ENCODE measurements at places on chromosomes 7 and 10.

- DNase-seq, result no peak
Measured at GRCh38 chr7:16268821-16269768, 152.2 kb downstream of the CRPPA start.

GRCh38 chr10:107442035-107442505, 277.6 kb upstream of the SORCS1 start:
- DNase-seq, result no peak

- DNase-seq, result no peak
Measured at GRCh38 chr7:6451224-6451705, 3.5 kb upstream of the DAGLB start.

- DNase-seq, result no peak
Measured at GRCh38 chr10:132571650-132572544, 34.3 kb downstream of the INPP5A start.

DNA sequence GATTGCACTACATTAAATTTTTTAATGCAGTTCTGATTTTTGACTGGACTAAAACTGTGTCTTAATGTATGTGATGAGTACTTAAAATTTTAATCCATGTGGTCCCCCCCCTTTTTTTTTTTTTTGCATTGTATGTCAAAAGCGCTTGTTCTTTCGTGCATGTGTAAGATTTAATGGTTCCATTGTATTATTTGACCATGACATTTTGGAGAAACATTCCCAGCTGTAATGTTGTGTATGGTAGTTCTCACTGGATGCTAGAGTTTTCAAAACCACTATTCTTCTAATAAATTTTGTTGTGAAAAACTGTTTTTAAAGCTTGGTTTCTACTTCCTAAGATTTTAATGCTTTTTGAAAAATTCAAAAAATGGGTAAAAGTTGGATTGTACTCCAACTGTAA, 132.0 kb downstream of the LCOR start:
- DNase-seq, result no peak

DNA sequence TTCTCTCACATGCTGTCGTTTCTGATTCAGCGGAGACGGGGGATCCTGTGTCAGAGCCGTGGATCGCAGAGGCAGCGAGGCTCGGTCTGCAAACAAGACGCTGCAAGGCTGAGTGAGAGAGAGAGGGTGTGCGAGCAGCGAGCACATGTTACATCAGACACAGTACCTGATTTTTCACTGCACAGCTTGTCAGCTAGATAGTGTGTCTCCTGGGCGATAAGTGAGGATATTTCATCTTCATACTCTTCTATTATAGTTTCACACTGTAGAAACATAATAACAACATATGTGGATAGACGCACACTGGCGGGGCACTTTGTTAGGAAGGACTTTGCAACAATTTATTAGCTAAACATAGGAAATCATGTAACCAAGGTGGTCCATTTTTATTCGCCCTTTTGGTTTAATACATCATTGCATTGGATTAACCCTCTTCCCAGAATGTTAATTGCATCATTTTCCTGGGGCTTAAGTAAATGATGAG, 39.5 kb downstream of the CNPY1 start:
- no peak for DNase-seq

GRCh38 chr7:142711746-142712616, 37.3 kb upstream of the PRSS1 start:
- DNase-seq, result no peak

GRCh38 chr7:142974626-142975025, 12.5 kb upstream of the KEL start:
- DNase-seq, result no peak

- DNase-seq, result peak; percentile 13
Measured at GRCh38 chr7:151225948-151226510, 976 bp downstream of the ABCF2 start.

- no peak for DNase-seq
Measured at GRCh38 chr7:155280446-155281397, 17.0 kb upstream of the INSIG1 start.

- DNase-seq, result no peak
Measured at GRCh38 chr10:102557569-102557968, 53.8 kb downstream of the SUFU start.

DNA sequence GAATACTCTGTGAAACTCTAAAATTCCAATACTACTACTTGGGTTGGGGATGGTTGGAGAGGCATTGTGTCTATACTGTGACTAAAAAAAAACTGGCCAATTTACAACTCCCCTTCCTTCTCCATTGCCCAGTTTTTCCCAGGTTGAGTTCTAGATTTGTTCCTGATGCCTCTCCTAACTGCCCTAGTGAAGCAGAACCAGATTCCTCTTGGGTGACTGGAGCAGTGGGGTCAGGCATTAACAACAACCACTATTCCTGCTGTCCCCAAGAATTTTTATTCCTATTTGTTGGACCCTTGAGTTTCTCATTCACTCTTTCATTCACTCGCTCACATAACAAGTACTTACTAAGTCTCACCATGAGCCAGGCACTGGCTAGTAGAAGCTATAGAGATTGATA, 5.8 kb downstream of the GOT1 start:
- DNase-seq, result no peak

DNA sequence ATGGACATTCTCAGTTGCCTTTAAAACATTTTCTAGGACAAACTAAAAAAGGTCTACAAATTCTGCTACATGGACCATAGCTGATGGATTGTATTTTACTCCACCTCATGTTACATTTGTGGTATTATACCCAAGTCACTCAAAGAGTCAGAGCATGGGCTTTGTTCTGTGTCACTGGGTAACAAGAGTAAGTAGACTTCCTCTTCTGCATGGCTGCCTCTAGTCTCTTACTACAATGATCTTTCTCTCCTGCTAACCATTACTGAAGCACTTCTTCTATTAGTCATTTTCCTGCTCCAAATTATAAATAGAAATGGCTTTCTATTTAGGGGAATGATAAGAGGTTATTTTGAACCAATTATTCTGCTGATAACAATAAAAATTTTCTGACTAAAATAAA, 727.4 kb upstream of the NRP1 start:
- no peak for DNase-seq

DNA sequence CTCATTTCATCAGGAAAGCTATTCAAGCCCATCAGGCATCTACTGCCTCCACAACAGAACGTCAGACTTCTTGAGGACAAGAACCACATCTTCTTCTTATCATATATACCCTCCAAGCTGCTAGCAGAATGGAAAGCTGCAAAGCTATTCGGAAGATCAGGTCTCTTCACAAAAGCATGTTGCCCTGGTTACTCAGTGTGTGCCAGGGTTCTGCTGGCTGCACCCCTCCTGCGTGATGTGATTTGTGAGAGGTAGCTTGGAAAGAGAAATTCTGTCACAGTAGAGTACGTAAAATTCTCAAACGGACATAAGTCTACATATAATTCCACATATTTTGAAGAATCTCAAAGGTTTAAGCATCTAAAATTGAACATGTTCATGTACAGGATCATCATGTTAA, 681.7 kb downstream of the PARD3 start:
- DNase-seq, result no peak

DNA sequence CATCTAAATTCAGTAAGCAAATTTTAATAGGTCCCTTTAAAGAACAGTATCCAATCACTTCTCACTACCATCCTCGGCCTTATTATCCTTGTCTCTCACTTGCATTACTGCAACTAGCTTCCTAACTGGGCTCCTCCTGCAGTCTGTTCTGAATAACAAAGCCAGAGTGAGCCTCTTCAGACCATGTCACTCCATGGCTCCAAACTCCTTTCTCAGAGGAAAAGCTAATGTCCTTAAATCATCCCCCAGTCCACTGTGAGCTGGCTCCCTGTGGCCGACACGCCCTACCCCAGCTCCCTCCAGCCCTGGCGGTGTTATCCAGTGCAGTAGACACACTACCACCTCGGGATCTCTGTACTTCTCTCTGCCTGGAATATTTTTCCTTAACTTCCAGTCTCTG, 80.0 kb downstream of the EPC1 start:
- no peak for DNase-seq

- no peak for DNase-seq
Measured at GRCh38 chr10:77313066-77313750, 324.4 kb downstream of the KCNMA1 start.

GRCh38 chr10:72124989-72125388, 36.6 kb upstream of the SPOCK2 start:
- no peak for DNase-seq

GRCh38 chr7:8500286-8500685, 66.9 kb downstream of the NXPH1 start:
- no peak for DNase-seq

DNA sequence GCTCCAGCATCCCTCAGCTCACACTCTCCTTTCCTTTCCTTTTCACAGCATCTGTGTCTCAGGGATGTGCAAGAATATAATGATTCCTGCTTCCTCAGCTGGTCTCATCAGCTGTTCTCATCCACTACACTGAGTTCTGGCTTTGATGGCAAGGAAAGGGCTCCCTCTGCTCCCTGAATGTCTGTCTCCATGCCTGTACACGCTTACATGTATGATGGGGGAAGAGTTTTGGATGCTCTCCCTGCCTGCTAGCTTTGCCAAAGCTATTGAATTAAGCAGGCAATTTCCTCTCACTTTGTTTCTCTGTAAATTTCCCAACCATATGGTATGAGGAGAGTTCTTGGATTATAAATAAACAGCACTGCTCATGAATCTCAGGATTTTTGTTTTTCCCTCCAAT, 254.5 kb downstream of the SORCS3 start:
- peak; percentile 76 for DNase-seq

GRCh38 chr7:130362251-130362816, 17.7 kb downstream of the CPA5 start:
- DNase-seq, result peak; percentile 10

- DNase-seq, result no peak
Measured at GRCh38 chr10:103514244-103514643, 20.7 kb downstream of the NEURL1 start.

DNA sequence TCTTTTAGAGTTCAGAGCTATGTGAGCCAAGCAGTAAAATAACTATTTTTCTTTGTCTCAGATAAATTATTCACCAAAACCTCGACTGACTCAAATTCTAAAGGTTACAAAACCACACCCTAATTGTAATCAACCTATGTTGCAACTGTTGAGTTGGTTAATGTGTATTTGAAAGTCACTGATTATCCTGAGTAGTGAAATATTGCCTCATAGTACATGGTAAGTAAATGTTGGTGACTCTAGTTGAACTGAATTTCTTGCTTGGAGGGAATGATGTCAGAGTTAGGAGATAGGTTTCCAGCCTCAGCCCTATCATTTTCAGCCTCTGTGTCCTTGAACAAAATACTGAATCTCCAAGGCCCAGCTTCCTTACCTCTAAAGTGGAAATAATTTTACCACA, 3.0 kb upstream of the CYP2C18 start:
- DNase-seq, result no peak

DNA sequence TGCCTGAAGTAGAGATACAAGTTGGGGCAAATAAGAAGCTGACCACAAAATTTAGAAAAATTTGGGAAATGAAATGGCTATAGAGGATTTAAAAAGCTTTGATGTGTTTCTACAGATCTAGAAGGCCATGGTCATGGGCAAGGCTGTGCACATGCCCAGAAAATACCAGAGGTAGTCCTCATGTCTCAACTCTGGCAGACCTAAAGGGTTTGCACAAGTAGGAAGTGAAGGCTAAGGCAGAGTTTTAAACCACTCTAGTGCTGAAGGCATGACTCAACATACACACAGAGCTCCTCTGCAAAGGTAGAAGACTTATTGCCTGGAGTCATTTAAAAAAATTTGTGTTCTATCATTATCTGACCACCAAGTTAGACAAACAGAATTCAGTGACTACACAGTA, 364.6 kb downstream of the CCSER2 start:
- DNase-seq, result no peak

DNA sequence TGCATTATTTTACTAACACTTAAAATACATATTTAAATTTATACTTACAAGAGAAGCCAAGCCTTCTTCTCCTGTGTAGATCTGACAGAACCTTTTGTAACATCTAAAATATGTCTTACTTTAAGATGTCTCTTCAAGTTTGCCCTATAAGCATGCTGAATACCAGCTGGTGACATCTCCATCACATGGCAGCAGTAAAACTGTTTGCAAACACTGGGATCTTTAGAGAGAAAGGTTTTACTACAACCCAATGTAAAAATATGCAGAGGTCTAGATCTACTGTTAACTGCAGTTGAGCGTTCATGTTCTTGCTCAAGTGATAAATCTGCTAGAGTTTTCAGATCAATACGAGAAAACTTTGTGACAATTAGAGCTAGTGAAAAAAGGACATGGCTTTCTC, 23.2 kb downstream of the PDZD8 start:
- DNase-seq, result no peak

GRCh38 chr7:139728203-139728602, 49.6 kb downstream of the HIPK2 start:
- DNase-seq, result no peak

GRCh38 chr7:24434972-24435371, 138.3 kb upstream of the PALS2 start:
- no peak for DNase-seq

- no peak for DNase-seq
Measured at GRCh38 chr10:4396401-4397283, 429.4 kb upstream of the AKR1E2 start.

All from left hindlimb (tissue), 1 donor.